Prostate gland (tissue), 2 donors: ENCODE measurements at places on chromosomes 3 and 15. TPM values are rescaled to one million over a fixed set of nuclear protein-coding genes. Genes with fewer than 3 reads are reported as not detected.

- DNase-seq: no peak
- no peak overlapping the region for H3K27ac ChIP-seq
- H3K36me3 ChIP-seq: no peaks in the 10 kb centered on the region
- H3K27me3 ChIP-seq: no peaks in the 10 kb centered on the region
Measured at GRCh38 chr3:14913071-14913925, 34.1 kb upstream of the NR2C2 start.

DNA sequence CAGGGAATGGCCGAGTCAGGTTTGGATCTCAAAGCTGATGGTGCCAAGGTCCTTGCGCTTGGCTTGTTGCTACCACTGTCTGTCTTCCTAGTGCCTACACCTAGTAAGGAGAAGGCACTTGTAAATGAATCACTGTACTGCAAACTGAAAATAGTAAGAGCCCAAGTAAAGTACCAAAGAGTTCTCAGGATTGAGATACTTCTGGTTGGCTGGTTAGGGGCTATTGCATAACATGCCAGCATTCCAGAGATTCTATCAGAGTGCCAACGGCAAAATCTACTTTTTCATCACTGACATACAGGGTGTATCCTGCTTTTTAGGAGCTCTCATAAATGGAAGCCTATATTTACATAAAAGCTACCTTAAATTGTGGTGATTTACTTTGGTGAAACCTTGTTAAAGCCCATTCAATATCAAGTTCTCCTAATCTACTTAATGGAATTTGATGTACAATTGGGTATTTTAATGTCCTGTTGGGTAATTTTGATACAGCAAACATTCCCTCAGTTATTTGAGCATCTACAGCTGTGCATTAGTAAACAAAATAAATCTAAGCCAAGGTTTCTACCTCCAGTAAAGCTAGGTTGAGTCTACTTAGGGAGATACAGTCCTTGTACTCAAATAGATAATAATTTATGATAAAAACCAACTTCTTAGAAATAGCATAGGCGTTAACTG lies 30.7 kb upstream of the CHD2 start:
- DNase-seq: peak; percentile 63
- no peak overlapping the region for H3K4me3 ChIP-seq

GOLGA8S gene
- 1.5 TPM for total RNA-seq

TMEM40 gene
- 8.5 TPM for total RNA-seq

DNA sequence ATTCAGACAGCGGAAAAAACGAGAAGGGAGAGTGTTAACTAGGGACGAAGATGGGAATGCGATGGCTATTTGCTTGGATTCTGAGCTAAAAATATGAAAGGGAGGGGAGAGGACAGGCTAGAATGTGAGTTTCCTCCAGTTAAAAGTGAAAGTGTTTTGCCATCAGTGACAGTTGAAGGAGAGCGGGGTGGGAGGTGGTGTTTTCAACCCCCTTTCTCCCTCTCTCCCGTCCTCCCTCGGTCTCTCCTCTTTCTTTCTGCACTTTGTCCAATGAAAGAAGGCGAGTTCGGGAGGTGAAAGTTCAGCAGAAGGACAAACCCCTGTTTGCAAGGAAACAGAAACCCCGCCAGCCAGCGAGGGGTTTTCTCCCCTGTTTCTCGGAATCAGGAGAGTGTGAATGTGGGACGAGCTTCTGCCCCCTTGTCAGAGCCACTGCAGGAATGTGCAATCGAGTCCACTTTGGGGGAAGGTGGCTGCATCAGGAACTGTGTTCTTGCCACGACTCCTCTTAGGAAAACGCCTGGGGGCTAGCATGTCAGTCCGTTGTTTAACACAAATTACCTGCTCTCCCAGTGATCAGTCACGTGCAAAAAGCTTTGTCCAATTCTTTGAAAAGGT lies 975 bp upstream of the FOXP1 start:
- peak overlapping the region; percentile 79 for H3K4me3 ChIP-seq
- H3K4me1 ChIP-seq: peaks cover 5% of the 10 kb centered on the region
- DNase-seq: peak; percentile 38
- H3K27ac ChIP-seq: peak overlapping the region; percentile 100

- H3K27ac ChIP-seq: no peak overlapping the region
- no peak overlapping the region for H3K4me3 ChIP-seq
- no peak for DNase-seq
- no peaks in the 10 kb centered on the region for H3K36me3 ChIP-seq
Measured at GRCh38 chr3:150349314-150350097, 58.6 kb upstream of the TSC22D2 start.

C15orf40 gene
- total RNA-seq: 15.4 TPM

GRCh38 chr3:105899516-105899915 lies 30.7 kb upstream of the CBLB start:
- no peaks in the 10 kb centered on the region for H3K4me1 ChIP-seq
- H3K4me3 ChIP-seq: no peak overlapping the region
- no peak overlapping the region for H3K27ac ChIP-seq
- no peak for DNase-seq
- no peaks in the 10 kb centered on the region for H3K27me3 ChIP-seq

GRCh38 chr3:14561051-14561960 lies 21.2 kb upstream of the GRIP2 start:
- H3K36me3 ChIP-seq: no peaks in the 10 kb centered on the region
- H3K27ac ChIP-seq: no peak overlapping the region
- no peaks in the 10 kb centered on the region for H3K4me1 ChIP-seq
- H3K4me3 ChIP-seq: no peak overlapping the region
- no peak for DNase-seq

DNA sequence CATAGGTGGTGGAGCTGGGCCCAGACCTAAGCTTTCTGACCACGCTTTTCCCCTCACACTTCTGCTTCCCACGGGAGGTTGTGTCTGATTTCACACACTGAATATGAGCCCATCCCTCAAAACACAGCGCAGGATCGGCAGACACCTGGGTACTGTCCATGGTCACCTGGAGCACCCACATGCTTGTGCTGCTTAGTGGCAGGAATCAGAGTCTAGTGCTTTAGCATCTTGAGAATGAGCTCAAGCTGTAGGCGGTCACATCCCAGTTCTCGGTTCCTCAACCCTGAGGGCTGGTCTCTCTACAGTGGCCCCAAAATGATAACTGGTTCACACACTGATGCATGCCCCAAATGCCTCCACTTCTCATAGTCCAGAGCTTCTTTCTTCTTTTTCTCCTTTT lies 111.0 kb downstream of the SEMA5B start:
- H3K4me3 ChIP-seq: no peak overlapping the region
- peaks cover 11% of the 10 kb centered on the region for H3K27me3 ChIP-seq
- H3K36me3 ChIP-seq: no peaks in the 10 kb centered on the region
- no peak overlapping the region for H3K27ac ChIP-seq

GRCh38 chr15:80531796-80532195 lies 127.6 kb downstream of the ARNT2 start:
- H3K36me3 ChIP-seq: no peaks in the 10 kb centered on the region
- no peak for DNase-seq
- no peak overlapping the region for H3K27ac ChIP-seq
- H3K27me3 ChIP-seq: no peaks in the 10 kb centered on the region
- H3K4me3 ChIP-seq: no peak overlapping the region
- H3K4me1 ChIP-seq: no peaks in the 10 kb centered on the region

SH3GL3 gene
- 2.2 TPM for total RNA-seq

CAND2 gene
- total RNA-seq: 8.4 TPM

PSTPIP1 gene
- 2.1 TPM for total RNA-seq

DNA sequence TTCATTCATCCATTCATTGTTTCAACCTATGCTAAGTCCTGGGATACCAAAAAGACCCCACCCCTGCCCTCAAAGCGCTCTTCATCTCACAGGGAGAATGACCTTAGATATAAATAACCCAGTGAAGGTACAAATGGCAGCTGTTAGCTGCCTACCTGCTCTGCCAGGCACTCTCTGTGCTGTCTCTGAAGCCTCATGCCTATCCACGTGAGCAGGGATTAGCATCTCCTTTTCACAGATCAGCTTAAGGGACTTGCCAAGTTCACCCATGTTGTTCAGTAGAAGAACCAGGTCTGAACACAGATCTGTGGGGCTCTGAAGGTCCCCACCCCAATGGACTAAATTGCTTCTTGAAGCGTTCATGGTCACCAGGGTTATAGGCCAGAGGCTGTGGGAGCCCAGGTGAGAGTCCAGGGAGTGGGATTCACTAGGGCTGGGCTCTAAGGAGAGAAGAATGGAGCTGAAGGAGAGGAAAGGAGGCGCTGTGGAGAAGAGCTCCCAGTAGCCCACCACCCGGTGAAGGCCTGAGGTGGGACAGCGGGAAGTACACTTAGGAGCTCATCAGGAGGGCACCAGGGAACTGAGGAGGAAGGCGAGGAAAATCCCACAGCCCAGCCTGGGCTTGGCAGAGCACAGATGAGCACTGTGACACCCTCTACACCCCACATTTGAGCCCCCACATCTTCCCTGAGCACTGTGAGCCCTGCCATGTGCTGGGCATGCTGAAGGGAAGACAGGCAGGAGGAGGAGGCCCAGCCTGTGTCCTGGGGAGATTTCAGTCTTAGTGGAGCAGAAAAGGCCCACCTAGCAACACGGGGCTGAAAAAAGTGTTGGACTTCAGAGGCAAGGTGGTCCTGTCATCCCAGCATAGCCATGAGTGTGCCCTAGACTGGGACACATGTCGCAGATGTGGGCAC lies 20.4 kb downstream of the RBP1 start:
- no peaks in the 10 kb centered on the region for H3K4me1 ChIP-seq
- DNase-seq: no peak
- no peak overlapping the region for H3K4me3 ChIP-seq
- no peak overlapping the region for H3K27ac ChIP-seq
- no peaks in the 10 kb centered on the region for H3K27me3 ChIP-seq
- peaks cover 3% of the 10 kb centered on the region for H3K36me3 ChIP-seq

DNA sequence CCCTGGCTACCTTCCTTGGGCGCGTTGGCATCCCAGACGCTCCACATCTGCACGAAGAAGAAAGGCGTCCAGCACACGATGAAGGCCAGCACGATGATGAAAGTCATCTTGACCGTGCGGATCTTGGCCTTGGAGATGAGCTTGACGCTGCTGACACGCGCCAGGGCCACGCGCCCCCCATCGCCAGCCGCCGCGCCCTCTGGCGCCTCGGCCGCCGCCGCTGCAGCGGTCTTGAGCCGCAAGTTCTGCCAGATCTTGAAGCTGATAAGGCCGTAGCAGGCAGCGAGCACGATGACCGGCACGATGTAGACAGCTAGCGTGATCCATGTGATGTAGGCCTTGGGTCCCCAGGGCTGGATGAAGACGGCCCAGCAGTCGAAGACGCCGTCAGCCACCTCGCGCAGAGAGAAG lies 2.2 kb downstream of the OXTR start:
- peaks cover 4% of the 10 kb centered on the region for H3K4me1 ChIP-seq
- peaks cover 2% of the 10 kb centered on the region for H3K27me3 ChIP-seq
- no peaks in the 10 kb centered on the region for H3K36me3 ChIP-seq
- peak overlapping the region; percentile 17 for H3K4me3 ChIP-seq

- H3K27me3 ChIP-seq: no peaks in the 10 kb centered on the region
- no peaks in the 10 kb centered on the region for H3K4me1 ChIP-seq
- no peak overlapping the region for H3K27ac ChIP-seq
Measured at GRCh38 chr15:80182611-80183261, 29.9 kb downstream of the FAH start.

DUOXA2 gene
- total RNA-seq: not detected

DNA sequence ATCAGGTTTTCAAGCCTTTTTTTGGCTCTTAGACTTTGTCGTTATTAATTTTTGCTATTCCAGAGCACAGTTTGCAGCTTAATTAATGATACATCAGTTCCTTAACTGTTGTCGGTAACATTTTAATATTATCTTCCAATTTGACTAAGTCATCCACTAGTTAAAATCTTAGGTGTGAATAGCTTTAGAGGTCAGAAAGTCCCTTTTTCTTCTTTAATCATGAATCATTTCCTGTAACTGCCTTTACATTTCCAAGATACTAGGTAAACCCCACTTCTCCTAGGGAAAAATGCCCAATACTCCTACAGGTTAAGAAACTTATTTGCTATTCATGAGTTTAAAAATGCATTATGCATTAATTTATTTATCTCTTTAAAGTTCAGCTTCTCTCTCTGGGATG lies 260.9 kb upstream of the CFAP20DC start:
- H3K4me3 ChIP-seq: no peak overlapping the region
- H3K27me3 ChIP-seq: no peaks in the 10 kb centered on the region
- H3K27ac ChIP-seq: no peak overlapping the region
- no peaks in the 10 kb centered on the region for H3K36me3 ChIP-seq
- peaks cover 4% of the 10 kb centered on the region for H3K4me1 ChIP-seq
- no peak for DNase-seq

GRCh38 chr15:62444104-62445022 lies 279.3 kb upstream of the C2CD4B start:
- DNase-seq: no peak
- H3K4me3 ChIP-seq: no peak overlapping the region
- H3K4me1 ChIP-seq: peaks cover 5% of the 10 kb centered on the region
- H3K27me3 ChIP-seq: no peaks in the 10 kb centered on the region
- H3K27ac ChIP-seq: no peak overlapping the region
- H3K36me3 ChIP-seq: no peaks in the 10 kb centered on the region

- H3K27me3 ChIP-seq: no peaks in the 10 kb centered on the region
- no peak overlapping the region for H3K4me3 ChIP-seq
Measured at GRCh38 chr3:152365766-152366593, 97.3 kb downstream of the MBNL1 start.

SH2D7 gene
- 0.28 TPM for total RNA-seq

DNA sequence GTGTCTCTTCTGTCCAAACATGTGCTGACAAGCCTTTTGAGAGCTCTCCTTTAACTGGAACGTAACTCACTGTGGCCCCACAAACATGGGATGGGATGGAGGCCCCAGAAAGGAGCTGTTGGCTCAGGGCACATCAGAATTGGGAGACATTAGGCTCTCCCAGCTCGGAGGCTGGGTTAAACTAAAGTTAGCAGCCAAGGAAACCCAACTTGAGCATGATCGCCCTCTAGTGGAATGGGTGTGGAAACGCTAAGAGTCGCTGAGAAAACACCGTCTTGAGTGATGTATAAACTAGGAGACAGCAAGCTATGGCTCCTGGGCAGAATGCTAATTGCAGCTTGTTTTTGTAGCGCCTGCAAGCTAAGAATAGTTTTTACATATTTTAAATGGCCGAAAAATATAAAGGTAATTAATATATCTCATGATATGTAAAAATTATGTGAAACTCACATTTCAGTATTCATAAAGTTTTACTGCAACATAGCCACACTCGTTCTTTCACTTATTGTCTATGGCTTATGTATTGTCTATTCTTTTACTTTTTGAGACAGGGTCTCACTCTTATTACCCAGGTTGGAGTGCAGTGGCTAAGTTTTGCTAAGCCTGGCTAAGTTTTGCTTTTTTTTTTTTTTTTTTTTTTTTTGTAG lies 138.8 kb upstream of the HACD2 start:
- no peaks in the 10 kb centered on the region for H3K27me3 ChIP-seq
- H3K4me3 ChIP-seq: no peak overlapping the region
- H3K36me3 ChIP-seq: no peaks in the 10 kb centered on the region
- DNase-seq: peak; percentile 55
- H3K4me1 ChIP-seq: no peaks in the 10 kb centered on the region

HDC gene
- not detected for total RNA-seq
